Activated T-cell treated with anti-CD3 and anti-CD28 coated beads for 48 hours (primary cell): ENCODE measurements at places on chromosomes 3 and 15.

DNA sequence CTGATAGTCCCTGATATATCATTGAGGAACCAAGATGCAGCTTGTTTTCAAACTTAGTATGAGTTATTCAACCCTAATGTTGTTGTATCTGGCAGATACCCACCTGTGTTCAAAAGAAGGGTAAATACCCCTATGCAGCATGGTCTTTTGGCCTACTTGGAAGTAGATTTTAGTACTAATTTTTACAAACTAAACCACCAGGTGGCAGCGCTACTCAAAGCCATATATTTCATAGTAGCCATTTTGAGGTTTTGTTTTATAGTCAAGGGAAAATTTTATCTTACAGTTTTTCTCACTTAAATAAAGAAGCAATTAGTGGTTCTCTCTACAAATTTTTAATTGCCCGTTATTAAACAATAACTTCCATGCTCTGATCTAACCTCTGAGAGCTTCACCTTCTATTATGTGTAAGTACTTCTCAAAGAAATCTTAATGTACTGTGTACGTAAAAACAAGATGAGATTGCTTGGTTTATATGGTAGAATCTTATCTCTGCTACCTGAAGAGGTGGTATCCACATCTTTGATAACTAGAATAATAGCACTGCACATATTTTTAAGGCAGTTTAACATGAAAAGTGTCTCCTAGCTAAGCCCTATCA, 31.5 kb upstream of the MLF1 start:
- peak; percentile 8 for DNase-seq

DNA sequence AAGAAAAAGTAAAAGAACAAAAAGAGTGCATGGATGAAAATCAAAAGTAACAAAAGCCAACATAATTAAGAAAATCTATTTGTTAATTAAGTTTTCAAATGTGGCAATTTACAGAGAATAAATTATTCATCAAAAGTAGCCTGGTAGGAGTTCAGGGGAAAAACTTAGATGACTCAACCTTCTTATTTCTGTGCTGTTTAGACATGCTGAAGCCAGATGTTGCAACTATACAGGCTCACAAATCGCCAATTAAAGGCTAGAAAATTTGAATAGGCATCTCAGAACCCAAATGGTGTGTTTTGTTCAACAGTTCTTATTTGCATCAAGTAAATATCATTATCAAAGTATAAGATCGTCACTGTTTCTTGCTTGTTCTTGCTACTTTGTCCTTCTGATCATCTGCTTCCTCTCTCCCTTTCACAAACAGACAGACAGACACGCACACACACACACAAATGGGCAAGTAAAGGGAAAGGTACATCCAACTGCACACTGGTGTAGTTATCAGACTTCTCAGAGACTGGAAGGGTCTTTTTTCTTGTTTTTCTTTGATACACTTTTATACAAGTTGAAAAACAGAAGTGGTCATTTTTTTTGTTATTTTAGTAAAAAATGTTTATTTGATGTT, 572.2 kb downstream of the MECOM start:
- DNase-seq = no peak

GRCh38 chr3:134277066-134277660, 26.5 kb upstream of the RYK start:
- no peak for DNase-seq

GRCh38 chr3:25775936-25776335, 7.3 kb downstream of the NGLY1 start:
- DNase-seq = no peak

DNA sequence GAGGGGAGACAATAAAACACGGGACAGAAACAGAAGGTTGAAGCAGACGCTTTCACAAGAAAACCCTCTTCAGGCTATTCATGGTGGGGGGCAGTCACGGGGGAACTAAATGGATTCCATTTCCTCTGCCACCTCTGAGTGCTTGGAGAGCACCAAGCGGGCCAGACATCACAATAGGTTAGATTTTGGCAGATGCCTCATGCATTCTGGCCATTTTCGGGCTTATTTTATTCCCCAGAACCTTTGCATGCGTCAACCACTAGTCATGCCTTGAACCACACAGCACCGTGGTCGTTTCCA, 82.2 kb downstream of the RORA start:
- DNase-seq = no peak

DNA sequence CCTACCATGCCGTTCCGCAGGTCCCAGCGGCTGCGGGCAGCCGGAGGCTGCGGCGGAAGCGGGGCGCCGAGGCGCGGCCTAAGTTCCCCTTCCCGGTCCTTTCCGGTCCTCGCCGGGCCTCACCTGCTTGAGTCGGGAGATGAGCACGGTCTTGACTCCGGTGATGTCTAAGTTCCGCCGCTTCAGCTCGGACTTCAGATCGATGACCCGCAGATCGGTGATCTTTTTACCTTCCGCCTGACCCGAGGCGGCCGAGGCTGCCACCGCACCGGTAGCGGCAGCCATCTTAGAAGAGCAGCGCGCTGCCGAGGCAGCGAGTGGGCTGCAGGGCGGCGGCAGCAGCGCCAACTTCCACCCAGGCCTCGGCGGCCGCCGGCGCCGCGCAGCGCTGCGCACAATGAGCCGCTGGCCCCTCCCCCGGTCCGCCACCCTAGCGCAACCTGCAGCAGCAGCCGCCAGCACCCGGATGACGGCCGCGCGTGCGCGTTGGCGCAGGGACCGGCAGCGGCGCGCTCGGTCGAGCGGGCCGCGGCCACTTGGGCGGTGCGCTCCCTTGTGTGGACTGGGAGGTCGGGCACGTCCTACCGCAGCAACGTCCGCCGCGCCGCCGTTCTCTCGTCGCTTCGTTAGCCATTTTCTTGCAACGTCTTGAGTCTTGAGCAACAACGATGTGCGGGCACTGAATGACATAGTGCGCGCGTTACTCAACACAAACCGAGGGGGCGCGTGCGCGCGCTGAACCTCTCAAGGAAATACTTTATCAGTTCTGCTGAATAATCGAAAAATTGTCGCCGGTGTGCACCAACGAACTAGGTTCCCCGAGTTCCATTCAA, at the start of gene SLTM:
SLTM (minus strand) TSS at position 399 of the 833 bp plus-strand sequence; CDS start at position 285, 114 bp downstream.
- peak; percentile 95 for DNase-seq

DNA sequence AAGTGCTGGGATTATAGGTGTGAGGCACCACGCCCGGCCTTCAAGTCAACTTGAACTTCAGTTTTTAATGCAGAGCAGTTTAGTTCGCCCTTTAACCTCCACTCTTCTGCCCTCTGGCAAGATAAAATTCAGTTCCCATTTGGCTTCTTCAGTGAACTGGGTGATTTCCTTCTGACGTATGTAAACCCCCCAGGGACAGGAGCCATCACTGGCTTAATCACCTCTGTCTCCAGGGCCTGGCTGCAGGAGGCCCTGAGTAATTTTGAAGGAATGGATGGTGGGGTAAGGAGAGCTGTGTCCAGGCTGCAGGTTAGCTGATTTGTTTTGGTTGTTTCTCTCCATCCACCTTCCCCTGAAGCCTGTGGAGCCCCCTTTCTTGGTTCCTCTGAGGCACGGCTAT, 11.9 kb downstream of the MCM2 start:
- no peak for DNase-seq

- DNase-seq = no peak
Observed at GRCh38 chr3:155325263-155325835, 31.9 kb upstream of the STRIT1 start.

DNA sequence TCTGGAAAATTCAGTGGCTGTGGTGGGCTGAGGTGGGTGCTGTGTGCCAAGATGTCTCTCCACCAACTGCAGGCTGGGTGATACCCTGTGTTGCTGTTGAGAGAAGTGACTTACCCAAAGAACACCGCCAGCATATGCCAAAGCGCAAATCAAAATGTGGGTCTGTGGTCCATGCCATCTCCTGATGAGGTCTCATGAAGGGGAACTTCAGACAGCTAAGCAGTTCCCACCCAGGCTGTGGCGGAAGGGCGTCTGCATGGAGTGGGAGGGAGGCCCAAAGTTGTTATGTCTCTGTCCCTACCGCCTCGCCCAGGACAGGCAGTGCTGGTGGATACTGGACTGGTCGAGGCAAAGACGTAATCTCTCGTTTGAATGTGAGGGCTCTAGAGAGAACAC, 70.9 kb upstream of the PLXNA1 start:
- no peak for DNase-seq
